ENCODE measurements at places on chromosomes 1 and 21.
A peak's percentile ranks its signal among the peaks of the same experiment; 100 is the strongest.

- no peak for DNase-seq
These were observed 121.2 kb downstream of the EPHB2 start for GRCh38 chr1:22831729-22832413.

DNA sequence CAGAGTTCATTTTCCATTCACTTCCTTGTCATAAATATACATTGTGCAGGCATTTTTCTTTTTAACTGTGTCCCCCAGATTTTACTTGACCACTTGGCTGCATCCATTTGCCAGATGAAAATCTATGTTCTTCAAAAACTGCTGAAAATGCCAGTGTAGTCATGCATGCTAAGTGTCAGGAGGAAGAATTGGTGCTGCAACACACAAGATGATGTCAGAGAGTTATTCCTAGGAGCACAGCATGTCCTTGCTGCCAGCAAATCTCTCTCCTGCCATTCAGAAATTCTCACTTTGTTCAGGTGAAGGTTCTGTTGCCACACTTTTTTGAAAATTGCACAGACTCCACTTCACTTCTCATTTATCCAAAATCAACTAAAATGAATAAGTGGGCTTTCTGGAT lies 106.4 kb upstream of the MAGI3 start:
- DNase-seq: no peak

GRCh38 chr1:204370176-204370575 lies 10.4 kb upstream of the PLEKHA6 start:
- DNase-seq: no peak

- DNase-seq: no peak
These were observed 39.7 kb downstream of the AZIN2 start for GRCh38 chr1:33120436-33121231.

DNA sequence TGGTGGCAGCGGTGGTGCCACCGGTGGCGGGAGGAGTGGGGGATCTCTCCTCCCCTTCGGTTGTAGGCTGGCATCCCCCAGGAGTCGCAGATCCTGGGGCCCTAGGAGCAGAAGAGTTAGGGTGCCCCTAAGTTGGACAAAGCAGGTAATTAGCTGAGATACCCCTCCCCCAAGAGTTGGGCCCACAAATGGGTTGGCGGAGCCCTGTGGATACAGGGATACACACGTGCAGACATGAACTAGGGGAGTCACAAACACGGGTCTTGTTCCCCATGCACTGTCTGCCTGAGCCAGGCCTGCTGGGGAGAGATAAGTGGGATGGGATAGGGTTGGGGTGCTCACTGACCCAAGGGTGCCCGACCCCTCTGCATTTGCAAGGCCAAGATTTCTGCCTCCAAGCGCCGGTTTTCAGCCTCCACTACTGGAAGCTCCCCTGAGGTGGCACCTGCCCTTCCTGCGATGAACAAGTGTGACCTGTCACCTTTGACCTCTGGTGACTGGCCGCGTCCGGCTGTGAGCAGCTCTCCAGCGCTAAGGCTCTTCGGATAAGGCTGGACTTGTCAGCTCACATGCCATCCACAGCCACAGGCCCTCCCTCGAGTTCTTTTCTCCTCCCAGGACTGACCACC lies 1.8 kb downstream of the CCDC17 start:
- DNase-seq: no peak

DNA sequence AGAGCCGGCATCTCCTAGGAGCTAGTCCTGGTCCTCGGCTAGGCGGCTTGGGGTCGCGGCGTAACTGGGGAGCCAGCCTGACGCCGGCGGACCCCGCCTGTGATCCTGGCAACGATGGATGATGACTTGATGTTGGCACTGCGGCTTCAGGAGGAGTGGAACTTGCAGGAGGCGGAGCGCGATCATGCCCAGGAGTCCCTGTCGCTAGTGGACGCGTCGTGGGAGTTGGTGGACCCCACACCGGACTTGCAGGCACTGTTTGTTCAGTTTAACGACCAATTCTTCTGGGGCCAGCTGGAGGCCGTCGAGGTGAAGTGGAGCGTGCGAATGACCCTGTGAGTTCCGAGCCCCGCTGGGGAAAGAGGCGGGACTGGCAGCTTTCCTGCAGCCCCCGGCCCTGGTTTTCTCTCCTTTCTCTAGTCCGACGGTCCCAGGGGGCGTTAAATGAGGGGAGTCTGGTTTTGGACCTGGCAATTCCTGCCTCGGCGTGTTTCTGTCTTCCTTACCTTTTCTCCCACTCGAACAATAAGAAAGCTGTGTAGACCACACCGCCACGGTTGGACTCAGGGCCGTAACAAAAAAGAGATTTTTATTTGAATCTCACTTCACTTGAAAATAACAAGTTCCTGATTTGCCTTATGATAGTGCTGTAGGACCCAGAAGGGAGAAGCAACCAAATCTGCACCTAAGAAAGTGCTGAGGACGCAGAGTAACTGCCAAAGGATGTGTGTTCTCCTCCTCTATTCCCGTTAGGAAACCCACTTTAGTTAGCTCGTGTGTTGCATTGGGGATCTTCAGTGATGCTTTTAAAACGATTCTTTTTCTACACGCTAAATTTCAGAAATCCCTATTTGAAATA lies at the start of gene SPRTN:
TSS of gene SPRTN (plus strand) at position 24 of the 859 bp plus-strand sequence. CDS start at position 115, 91 bp downstream.
- DNase-seq: no peak

- DNase-seq: no peak
These were observed 1.0 kb upstream of the ENO1 start for GRCh38 chr1:8879464-8879921.

- DNase-seq: no peak
These were observed 3.2 kb downstream of the ARHGEF19 start for GRCh38 chr1:16209132-16209846.

- peak; percentile 27 for DNase-seq
These were observed 160.9 kb upstream of the IVNS1ABP start for GRCh38 chr1:185477638-185478580.

- no peak for DNase-seq
These were observed 158.1 kb upstream of the IGSF21 start for GRCh38 chr1:17949511-17949910.

GRCh38 chr1:156488566-156489165 lies 11.9 kb downstream of the MEF2D start:
- no peak for DNase-seq

GRCh38 chr1:44798481-44799365 lies 1.5 kb upstream of the PLK3 start:
- no peak for DNase-seq

GRCh38 chr1:169390303-169390702 lies 22.3 kb downstream of the BLZF1 start:
- no peak for DNase-seq

DNA sequence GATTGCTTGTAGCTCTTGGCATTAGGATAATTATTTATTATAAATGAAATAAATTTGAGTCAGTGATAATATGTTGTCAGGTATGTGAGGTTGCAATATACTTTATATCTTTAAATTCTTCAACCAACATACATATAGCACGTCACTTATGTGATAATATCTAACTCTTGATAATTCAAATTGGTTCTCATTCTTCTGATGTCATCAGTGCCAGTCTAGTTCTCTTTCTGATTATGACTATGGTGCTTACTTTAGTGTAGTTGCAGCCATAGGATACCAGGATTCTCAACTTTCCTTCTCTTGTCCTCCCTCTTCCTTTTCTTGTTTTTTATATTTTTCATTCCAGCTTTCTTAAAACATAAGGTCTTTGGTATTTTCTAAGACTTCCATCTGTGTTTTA lies 34.8 kb upstream of the ATP6V1G3 start:
- DNase-seq: no peak

DNA sequence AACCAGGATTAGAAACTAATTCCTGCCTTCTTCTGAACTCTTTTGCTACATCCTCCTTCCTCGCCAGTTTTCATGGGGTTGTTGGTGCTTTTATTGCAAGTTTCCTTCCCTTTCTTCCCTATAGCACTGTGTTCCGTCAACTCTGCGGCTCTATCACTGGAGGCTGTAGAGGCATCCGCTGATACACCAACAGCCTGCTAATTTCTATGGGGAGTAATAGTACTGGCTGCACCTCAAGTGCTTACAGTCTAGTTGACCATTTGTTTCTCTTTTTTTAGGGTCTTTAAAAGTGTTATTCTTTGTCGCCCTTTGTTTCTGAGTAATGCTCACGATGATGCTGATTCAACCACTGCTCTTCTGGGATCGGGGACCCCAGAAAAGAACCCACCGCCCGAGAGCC lies 746 bp downstream of the MIS18A start:
- no peak for DNase-seq

GRCh38 chr1:208233978-208234377 lies 10.2 kb downstream of the PLXNA2 start:
- no peak for DNase-seq

- no peak for DNase-seq
These were observed 36.3 kb downstream of the CLCA1 start for GRCh38 chr1:86504895-86505563.
